Progenitor cell of endocrine pancreas (in vitro differentiated cells): ENCODE measurements at places on chromosomes 2 and 18.

DNA sequence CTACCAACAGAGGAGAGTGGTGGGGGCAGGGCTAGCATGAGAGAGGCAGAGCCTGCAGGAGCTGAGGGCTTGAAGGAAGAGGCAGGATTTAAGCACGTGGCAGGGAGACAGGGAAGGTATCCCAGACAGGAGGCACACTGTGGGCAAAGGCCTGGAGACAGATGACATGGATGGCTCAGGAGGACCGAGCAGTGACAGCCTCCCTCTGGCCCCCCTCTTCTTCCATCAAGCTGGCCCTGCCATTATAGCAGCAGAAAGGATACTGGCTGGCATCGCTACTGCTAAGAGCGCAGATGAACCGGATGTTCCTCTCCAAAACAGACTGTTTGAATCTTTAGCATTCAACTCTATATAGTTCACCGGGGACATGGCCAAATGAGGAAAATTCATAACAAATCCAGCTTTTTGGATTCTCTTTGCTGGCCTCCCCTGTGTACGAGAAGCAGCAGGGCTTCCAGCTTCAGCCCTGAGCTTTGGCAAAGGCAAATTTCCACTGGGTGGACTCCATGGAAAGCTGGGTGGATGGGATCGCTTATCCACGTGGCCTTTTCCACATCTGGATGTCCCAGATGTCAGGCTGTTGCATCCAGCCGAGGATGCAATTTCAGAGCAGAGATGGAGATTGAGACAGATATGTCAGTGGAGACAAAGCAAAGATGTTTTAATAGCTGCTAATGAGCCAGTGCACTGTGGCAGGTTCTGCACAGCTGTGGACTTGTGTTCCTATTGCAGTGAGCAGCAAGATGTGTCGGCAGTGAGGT is 36.2 kb downstream of the CAPN13 start:
- no peak for DNase-seq
- H3K27me3 ChIP-seq: no peaks in the 10 kb centered on the region
- H3K27ac ChIP-seq: no peak overlapping the region
- no peaks in the 10 kb centered on the region for H3K36me3 ChIP-seq

DNA sequence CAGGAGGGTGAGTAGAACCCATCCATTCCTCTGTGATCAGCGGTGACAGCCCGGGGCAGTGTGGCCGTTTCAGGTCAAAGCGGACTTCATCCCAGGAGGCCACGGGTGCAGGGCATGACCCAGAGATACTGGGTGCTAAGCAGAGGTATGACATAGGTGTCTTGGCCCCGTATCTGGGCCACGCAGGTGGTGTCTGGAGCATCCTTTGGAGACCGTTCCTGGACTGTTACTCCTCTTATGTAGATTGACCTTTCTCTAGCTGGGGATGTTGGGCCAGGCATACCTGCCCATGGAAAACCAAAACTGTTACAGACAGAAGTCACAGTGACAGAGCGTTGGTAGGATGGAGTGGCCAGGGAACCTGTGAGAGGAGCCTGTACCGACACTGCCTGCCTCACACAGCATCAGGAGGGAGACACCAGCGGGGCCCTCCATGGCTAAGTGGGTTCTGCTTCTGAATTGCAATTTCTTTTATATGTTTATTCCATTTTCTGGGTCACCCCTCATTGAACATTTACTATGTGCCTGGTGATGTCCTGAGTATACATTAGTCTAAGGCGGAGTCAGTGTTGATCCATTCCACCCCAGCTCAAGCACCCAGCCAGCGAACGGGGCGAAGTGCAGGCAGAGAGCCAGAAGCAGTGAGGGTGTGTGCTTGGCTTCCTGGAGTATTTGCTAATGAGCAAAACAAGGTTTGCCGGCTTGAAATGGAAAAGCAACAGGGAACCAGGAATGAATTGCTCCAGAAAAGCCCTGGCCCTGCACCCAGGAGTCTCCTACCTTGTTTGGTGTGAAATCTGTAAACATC is 141.7 kb downstream of the SH3RF3 start:
- DNase-seq: no peak
- no peak overlapping the region for H3K27ac ChIP-seq
- H3K4me1 ChIP-seq: peaks cover 9% of the 10 kb centered on the region
- H3K4me3 ChIP-seq: no peak overlapping the region
- no peaks in the 10 kb centered on the region for H3K36me3 ChIP-seq

DNA sequence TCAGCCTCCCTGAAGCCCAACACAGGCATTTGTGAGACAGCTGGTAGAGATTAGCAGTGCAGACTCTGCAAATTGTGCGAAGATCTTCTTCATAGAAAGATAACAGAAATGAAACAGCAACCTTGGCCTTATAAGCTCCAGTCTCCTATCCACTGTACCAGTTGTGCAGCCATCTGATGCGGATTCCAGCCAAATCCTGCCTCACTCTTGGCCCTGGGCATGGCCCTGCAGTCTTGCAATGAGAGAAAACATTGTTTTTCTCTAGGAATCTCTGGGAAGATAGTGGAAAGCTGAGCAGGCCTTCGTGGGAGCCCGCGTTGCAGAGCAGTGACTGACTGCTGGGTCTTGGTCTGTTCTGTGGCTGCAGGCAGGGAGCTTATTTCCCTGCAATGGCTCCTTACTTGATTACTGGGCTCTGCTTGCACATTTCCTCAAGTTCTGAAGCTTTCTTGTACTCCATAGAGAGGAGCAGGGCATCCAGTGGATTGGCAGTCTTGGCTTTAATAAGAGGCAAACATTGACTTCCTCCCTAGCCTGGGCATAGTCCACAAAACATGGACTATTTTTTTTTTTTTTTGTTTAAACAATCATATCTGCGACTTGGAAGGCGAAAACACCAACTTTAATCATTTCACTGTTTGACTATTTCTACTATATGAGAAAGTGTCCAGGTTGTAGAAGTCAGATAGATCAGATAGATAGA is 193.0 kb downstream of the ACTR3 start:
- no peak for DNase-seq
- H3K27me3 ChIP-seq: no peaks in the 10 kb centered on the region
- H3K27ac ChIP-seq: no peak overlapping the region
- H3K4me1 ChIP-seq: peaks cover 7% of the 10 kb centered on the region
- no peak overlapping the region for H3K4me3 ChIP-seq

- H3K4me1 ChIP-seq: peaks cover 6% of the 10 kb centered on the region
- H3K36me3 ChIP-seq: no peaks in the 10 kb centered on the region
- no peaks in the 10 kb centered on the region for H3K27me3 ChIP-seq
- no peak overlapping the region for H3K27ac ChIP-seq
- no peak for DNase-seq
Observed at GRCh38 chr2:125280265-125280664, 1255.2 kb downstream of the CNTNAP5 start.

GRCh38 chr2:150681120-150681804 is 193.8 kb upstream of the RND3 start:
- no peaks in the 10 kb centered on the region for H3K36me3 ChIP-seq
- peaks cover 5% of the 10 kb centered on the region for H3K4me1 ChIP-seq
- H3K27ac ChIP-seq: no peak overlapping the region
- H3K4me3 ChIP-seq: no peak overlapping the region

GRCh38 chr2:207487650-207488311 is 42.0 kb upstream of the CREB1 start:
- no peaks in the 10 kb centered on the region for H3K4me1 ChIP-seq
- H3K4me3 ChIP-seq: no peak overlapping the region
- peaks cover 3% of the 10 kb centered on the region for H3K27me3 ChIP-seq
- H3K27ac ChIP-seq: no peak overlapping the region
- DNase-seq: no peak
- H3K36me3 ChIP-seq: no peaks in the 10 kb centered on the region

GRCh38 chr18:709771-710170 is 2.7 kb downstream of the ENOSF1 start:
- no peak for DNase-seq
- peaks cover 4% of the 10 kb centered on the region for H3K4me1 ChIP-seq
- no peak overlapping the region for H3K4me3 ChIP-seq
- H3K27ac ChIP-seq: no peak overlapping the region
- no peaks in the 10 kb centered on the region for H3K27me3 ChIP-seq

GRCh38 chr2:11004199-11004598 is 92.5 kb downstream of the KCNF1 start:
- H3K4me1 ChIP-seq: no peaks in the 10 kb centered on the region
- no peaks in the 10 kb centered on the region for H3K27me3 ChIP-seq
- H3K27ac ChIP-seq: no peak overlapping the region
- no peak overlapping the region for H3K4me3 ChIP-seq
- H3K36me3 ChIP-seq: peaks cover 1% of the 10 kb centered on the region

DNA sequence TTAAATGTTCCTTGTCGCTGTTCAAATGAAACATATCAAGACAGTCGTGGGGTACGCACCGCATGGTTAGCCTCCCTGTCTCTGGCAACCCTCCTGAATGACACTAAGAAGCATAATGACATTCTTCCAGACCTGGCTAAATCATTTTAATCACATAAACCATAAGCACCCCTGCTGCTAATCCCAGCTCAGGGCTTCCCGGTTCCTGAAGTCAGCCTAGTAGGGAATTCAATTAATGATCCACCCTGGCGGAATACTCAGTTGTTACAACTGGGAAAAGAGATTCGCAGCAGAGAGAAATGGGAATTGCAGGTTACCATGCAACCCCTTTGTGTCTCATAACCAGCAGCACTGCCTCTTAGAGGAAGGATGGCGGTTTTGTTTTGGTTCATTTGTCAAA is 200.8 kb upstream of the AGAP1 start:
- peaks cover 7% of the 10 kb centered on the region for H3K27me3 ChIP-seq
- DNase-seq: no peak
- no peaks in the 10 kb centered on the region for H3K36me3 ChIP-seq
- H3K4me1 ChIP-seq: no peaks in the 10 kb centered on the region

DNA sequence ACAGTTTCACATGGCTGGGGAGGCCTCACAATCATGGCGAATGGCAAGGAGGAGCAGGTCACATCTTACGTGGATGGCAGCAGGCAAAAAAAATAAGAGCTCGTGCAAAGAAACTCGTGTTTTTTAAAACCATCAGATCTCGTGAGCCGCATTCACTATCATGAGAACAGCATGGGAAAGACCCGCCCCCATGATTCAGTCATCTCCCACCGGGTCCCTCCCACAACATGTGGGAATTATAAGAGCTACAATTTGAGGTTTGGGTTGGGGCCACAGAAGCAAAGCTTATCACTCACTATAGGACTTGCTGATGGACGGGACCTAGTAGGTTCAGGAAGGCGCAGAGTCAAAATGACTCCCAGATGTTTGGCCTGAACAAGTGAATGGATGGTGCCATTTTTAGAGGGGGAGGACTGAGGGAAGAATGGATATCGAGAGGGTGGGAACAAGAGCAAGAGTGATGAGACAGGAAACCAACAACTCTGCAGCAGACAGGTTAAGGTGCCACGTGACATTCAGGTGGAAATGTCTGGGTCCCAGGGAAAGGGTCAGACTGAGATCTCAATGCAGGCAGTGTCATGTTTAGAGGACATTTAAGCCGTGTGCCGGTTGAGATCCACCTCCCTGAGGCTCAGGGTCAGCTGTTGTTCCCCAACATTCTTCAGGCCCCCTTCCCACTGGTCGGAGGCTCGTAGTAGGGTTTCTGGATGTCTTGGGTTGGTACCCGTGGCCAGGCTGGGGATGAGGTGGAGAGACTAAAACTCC is 85.7 kb downstream of the MYCN start:
- no peak for DNase-seq
- H3K36me3 ChIP-seq: no peaks in the 10 kb centered on the region
- peaks cover 5% of the 10 kb centered on the region for H3K4me1 ChIP-seq
- peak overlapping the region; percentile 11 for H3K27ac ChIP-seq

DNA sequence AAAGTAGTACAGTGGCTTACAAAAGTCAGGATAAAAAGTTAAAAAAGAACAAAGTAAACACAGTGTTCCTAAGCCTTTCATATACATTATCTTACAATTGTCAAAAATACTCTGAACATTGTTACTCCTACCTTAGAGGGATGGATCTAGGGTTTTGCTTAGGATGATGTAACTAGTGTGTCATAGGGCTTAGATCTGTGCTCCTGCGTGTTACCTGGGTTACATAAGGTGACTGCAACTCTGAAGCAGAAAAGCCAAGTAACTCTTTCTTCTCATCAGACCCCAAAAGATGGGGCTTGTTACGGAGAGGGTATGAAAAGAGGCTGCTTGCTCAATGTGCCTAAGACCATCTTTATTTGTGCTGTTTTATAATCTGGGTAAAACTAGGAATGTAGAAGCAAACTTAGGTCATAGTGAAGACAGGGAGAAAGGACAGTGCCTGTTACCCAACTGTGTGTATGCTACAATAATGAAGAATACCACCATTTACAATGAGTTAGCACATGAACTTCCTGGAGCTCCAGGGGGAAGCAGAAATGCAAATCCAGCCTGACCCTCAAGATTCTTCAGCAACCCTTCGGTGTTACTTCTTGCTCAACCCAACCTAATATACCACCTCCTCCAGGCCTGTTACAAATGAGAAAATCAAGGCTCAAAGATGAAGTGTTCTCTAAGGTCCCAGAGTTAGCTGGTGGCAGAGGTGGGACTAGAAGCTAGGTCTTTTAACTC is 42.0 kb upstream of the STK17B start:
- no peaks in the 10 kb centered on the region for H3K4me1 ChIP-seq
- no peak for DNase-seq
- no peak overlapping the region for H3K4me3 ChIP-seq
- no peaks in the 10 kb centered on the region for H3K27me3 ChIP-seq

GRCh38 chr2:104858006-104858978 is 4.4 kb downstream of the POU3F3 start:
- H3K27ac ChIP-seq: no peak overlapping the region
- H3K4me1 ChIP-seq: peaks cover 11% of the 10 kb centered on the region
- no peaks in the 10 kb centered on the region for H3K36me3 ChIP-seq
- H3K4me3 ChIP-seq: no peak overlapping the region
- DNase-seq: no peak
- peaks cover 79% of the 10 kb centered on the region for H3K27me3 ChIP-seq

- peaks cover 42% of the 10 kb centered on the region for H3K27me3 ChIP-seq
- no peaks in the 10 kb centered on the region for H3K4me1 ChIP-seq
- no peak overlapping the region for H3K27ac ChIP-seq
- H3K36me3 ChIP-seq: no peaks in the 10 kb centered on the region
Observed at GRCh38 chr2:20676353-20677215, 9.6 kb downstream of the GDF7 start.

DNA sequence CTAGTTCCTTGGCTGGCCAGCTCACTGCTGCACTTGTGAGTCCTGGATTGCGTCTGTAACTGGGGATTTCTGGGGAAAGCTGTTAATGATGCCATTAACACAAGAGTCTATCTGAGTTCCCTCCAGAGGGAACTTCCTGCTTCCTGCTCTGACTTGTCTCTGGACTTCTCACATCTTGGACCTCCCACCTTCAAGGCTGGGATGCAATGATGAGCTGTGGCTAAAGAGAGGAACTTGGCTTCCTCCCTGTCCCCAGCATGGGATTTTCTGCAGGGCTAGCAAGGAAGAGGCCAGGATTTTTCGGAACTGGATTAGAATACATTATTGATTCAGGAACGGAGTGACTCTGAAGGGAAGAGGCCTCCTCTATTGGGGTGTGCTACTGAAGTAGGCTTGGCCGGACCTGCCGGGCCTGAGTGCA is 155.5 kb downstream of the CLIP4 start:
- H3K36me3 ChIP-seq: no peaks in the 10 kb centered on the region
- no peak overlapping the region for H3K4me3 ChIP-seq
- H3K27ac ChIP-seq: no peak overlapping the region
- peaks cover 7% of the 10 kb centered on the region for H3K4me1 ChIP-seq

- no peaks in the 10 kb centered on the region for H3K4me1 ChIP-seq
- no peak for DNase-seq
- peaks cover 36% of the 10 kb centered on the region for H3K36me3 ChIP-seq
- H3K4me3 ChIP-seq: no peak overlapping the region
- no peaks in the 10 kb centered on the region for H3K27me3 ChIP-seq
- no peak overlapping the region for H3K27ac ChIP-seq
Observed at GRCh38 chr2:202950592-202950991, 38.5 kb downstream of the CARF start.
